ENCODE measurements at places on chromosomes 3 and 15. TPM values are rescaled to one million over a fixed set of nuclear protein-coding genes. Genes with fewer than 3 reads are reported as not detected.

The ADAMTS9 gene
- 0.05 TPM for total RNA-seq

The ARGFX gene
- total RNA-seq = not detected

The TTLL13 gene
- total RNA-seq = 1.0 TPM

The PLIN1 gene
- 0.32 TPM for total RNA-seq

The CHDH gene
- total RNA-seq = 10.8 TPM

The IMPG2 gene
- 0.20 TPM for total RNA-seq

The OR5K2 gene
- total RNA-seq = not detected

The TMEM207 gene
- not detected for total RNA-seq

The GP9 gene
- total RNA-seq = not detected

The LSAMP gene
- 0.25 TPM for total RNA-seq

The RTP4 gene
- not detected for total RNA-seq

The FSIP1 gene
- 0.42 TPM for total RNA-seq

The PLAAT1 gene
- not detected for total RNA-seq

The CHRNA7 gene
- 6.8 TPM for total RNA-seq

The KBTBD12 gene
- not detected for total RNA-seq

The ACTC1 gene
- not detected for total RNA-seq

The CACNA1D gene
- total RNA-seq = 1.1 TPM

The ZNF660 gene
- not detected for total RNA-seq

The PIGX gene
- total RNA-seq = 27.2 TPM

The CNTN3 gene
- not detected for total RNA-seq

The DOCK3 gene
- 4.2 TPM for total RNA-seq

The DPPA2 gene
- total RNA-seq = not detected

The NLGN1 gene
- total RNA-seq = not detected

The MUC20 gene
- 2.4 TPM for total RNA-seq

The NAALADL2 gene
- total RNA-seq = 2.9 TPM

The TFDP2 gene
- 55.4 TPM for total RNA-seq

The RLBP1 gene
- 0.12 TPM for total RNA-seq

The LRRIQ4 gene
- total RNA-seq = not detected

The BFSP2 gene
- not detected for total RNA-seq

The PDE8A gene
- 37.8 TPM for total RNA-seq

The SQOR gene
- total RNA-seq = 17.6 TPM

The FANCD2OS gene
- not detected for total RNA-seq

The ADPRH gene
- 1.5 TPM for total RNA-seq

The LMLN gene
- total RNA-seq = 7.2 TPM

The POLR2M gene
- total RNA-seq = 86.2 TPM

The SLC27A2 gene
- 14.0 TPM for total RNA-seq

The GP5 gene
- 0.15 TPM for total RNA-seq

The BSN gene
- total RNA-seq = 1.5 TPM

The KBTBD13 gene
- total RNA-seq = not detected

The FAM81A gene
- 6.6 TPM for total RNA-seq

The GPR15 gene
- 1.1 TPM for total RNA-seq

The LTF gene
- not detected for total RNA-seq

The FHIT gene
- total RNA-seq = 20.1 TPM

The CHRD gene
- 8.0 TPM for total RNA-seq

The DUT gene
- 130 TPM for total RNA-seq

The GRAMD1C gene
- 7.9 TPM for total RNA-seq

The CRABP1 gene
- total RNA-seq = 0.47 TPM

The FAM107A gene
- total RNA-seq = not detected

The RASA2 gene
- 12.8 TPM for total RNA-seq

The THSD4 gene
- 30.5 TPM for total RNA-seq

The CHRNA5 gene
- total RNA-seq = 25.2 TPM

The LRRN1 gene
- total RNA-seq = 0.10 TPM

The LRRC34 gene
- total RNA-seq = not detected
